ENCODE measurements at places on chromosomes 3 and 15. TPM values are rescaled to one million over a fixed set of nuclear protein-coding genes. Genes with fewer than 3 reads are reported as not detected.

DNA sequence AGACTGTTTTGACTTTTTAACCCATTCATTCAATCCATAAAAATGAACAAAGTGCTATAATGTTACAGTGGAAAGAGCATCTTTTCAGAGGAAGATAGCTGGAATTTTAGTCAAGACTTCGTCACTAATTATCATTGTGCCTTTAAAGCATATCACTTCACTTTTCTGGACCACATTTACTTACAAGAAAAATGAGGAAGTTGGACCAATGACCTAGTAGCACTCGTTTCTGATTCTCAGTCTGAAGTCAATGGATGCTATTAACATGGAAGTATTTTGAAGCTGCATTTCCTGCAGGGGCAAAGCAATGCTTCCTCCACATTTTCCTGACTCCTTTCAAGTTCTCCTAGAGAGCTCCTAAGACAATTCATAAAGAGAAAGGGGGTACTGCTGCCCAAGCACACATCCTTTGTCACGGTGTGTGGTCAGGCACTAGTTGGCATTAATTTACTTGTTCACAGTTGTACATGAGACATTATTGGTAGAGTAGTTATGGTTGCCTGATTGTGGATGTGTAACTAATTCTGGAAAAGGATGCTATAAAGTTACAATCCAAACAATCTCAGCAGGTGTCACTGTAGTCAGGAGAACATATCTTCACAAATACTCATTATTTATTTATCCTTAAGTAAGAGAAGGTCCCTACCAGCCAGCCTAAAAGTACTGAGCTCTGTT is 1049.1 kb downstream of the FHIT start:
- peaks cover 3% of the 10 kb centered on the region for H3K36me3 ChIP-seq
- no peak overlapping the region for H3K4me3 ChIP-seq
- no peaks in the 10 kb centered on the region for H3K4me1 ChIP-seq
- no peak overlapping the region for H3K27ac ChIP-seq
- H3K27me3 ChIP-seq = no peaks in the 10 kb centered on the region

DNA sequence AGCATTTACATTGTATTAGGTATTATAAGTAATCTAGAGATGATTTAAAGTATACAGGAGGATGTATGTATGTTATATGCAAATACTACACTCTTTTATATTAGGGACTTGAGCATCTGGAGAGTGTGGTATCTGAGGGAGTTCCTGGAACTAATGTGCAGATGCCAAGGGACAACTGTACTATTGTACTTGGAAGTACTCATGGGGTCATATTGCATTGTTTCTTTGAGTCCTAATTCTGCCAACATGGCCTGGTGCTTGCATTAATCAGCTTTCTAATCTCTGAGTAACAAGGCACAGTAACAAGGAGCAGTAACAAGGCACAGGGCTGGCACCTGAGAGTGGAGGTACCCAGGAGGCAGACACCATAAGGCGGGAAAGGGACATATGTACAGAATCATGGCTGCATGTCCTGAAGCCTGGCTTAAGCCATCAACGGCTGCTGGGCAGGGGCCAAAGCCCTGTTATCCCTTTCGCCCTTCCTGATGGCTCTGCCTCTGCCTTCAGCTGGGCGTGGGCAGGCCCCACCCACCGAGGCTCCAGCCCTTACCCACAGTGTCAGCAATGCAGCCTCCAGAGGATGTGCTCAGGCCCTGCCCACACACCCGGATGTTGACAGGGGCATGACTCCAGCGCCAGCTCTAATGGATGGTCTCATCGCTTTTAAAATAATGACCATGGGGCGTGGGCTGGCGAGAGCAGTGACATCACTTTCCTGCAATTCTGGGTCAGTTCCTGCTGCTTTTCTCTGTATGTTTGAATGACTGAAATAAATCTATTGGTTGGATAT is 22.9 kb downstream of the CEMIP start:
- H3K27me3 ChIP-seq = peaks cover 9% of the 10 kb centered on the region
- H3K4me1 ChIP-seq = peaks cover 18% of the 10 kb centered on the region
- no peak overlapping the region for H3K27ac ChIP-seq
- H3K36me3 ChIP-seq = no peaks in the 10 kb centered on the region

SLC7A14 gene
- not detected for total RNA-seq

DNA sequence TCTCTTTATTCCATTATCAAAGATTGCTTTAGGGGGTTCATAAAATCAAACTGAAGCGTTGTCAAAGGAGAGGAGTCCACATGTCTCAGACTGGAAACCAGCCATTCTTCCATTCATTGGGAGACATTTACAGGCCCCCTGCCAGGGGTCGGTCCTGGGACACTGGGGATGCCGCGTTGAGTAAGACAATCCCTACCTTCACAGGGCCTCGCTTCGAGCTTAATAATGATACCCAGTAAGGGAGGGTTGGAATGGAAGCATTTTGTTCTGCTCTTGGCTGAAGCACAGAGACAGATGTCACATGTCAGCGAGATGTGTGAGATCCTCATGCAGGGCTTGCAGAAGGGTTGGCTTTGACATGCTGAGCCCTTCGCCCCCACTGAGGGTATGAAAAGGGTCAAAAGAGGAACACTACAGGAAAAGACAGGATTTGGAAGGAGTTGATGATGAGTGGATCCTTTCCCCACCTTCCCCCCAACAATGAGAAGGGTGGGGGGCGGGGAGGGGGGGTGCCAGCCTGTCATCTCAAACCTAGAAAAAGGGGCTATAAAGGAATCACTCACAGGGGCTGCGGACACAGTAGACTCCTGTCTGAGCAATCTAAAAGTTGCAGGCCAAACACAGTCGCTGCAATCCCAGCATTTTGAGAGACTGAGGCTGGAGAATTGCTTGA is 25.6 kb upstream of the ARL8B start:
- DNase-seq = no peak
- no peak overlapping the region for H3K4me3 ChIP-seq
- H3K27ac ChIP-seq = no peak overlapping the region
- H3K4me1 ChIP-seq = peaks cover 4% of the 10 kb centered on the region

- no peak overlapping the region for H3K4me3 ChIP-seq
- H3K4me1 ChIP-seq = no peaks in the 10 kb centered on the region
- DNase-seq = no peak
- H3K36me3 ChIP-seq = no peaks in the 10 kb centered on the region
Measured at GRCh38 chr3:158896729-158897128, 94.9 kb downstream of the MFSD1 start.

A4GNT gene
- total RNA-seq = not detected

DNA sequence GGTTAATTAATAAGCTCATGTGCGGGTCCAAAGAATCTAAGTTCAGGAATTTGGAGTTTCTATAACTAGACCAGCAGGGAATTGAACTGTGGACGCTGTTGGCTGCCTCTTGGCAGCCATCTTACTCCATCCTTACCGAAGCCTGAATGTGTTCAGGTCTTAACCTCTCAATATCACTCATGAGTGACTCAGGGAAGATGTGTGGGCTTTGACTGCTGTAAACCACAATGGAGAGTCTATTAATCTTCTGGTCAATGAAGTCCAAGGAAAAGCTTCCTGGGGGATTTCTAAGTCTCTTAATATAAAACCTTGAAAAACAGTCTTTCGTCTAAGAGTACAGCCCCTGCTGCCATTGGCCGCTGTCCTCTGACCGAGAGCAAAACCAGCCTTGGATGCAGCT is 46.7 kb upstream of the OXTR start:
- DNase-seq = no peak
- no peak overlapping the region for H3K4me3 ChIP-seq
- peaks cover 2% of the 10 kb centered on the region for H3K36me3 ChIP-seq
- H3K27me3 ChIP-seq = no peaks in the 10 kb centered on the region
- no peaks in the 10 kb centered on the region for H3K4me1 ChIP-seq

Measured in activated CD8-positive, alpha-beta T cell treated with anti-CD3 and anti-CD28 coated beads, Interleukin-2, amount 10 ng/mL, durations not matched to agents 7 days and 5 days (primary cell).